Thoracic aorta (tissue), 2 donors: ENCODE measurements at places on chromosomes 6 and 20. TPM values are rescaled to one million over a fixed set of nuclear protein-coding genes. Genes with fewer than 3 reads are reported as not detected.

Gene CST2
- not detected for total RNA-seq

Gene NHLRC1
- total RNA-seq: 1.2 TPM

Gene MTCH1
- total RNA-seq: 273 TPM

GRCh38 chr6:147382945-147383554 lies 125.4 kb upstream of the SAMD5 start:
- DNase-seq: no peak

DNA sequence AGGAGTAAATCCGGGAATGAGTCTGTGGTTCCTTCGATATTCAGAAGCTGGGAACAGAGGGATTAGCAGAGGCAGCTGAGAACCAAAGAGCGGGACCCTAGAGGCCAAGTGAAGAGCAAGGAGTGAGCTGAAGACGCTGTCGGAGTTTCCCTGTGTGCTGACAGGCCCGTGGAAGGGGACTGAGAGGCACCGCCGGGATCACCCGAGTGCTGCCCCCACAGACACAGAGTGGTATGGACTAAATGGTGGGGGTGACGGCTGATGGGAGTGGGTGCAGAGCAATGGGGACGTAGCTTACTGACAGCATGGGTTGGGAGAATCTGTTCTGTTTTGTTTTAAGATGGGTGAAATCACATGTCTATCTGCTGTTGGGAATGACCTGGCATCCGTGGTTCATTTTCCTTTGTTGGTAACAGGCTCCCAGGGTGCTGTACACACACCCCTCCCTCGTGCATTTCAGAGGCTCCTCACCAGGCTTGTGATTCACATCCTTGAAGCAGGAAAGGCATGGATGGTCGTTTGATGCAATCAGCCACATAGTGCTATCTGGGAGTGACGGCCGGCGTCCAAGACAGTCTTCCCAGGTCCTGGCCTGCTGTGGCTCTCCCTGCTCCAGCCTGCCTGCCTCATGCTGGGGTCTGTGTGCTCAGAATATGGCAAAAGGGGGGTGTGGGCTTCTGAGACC lies 97.4 kb downstream of the THBS2 start:
- no peak for DNase-seq
